ENCODE measurements at places on chromosomes 3 and 15.

- peak; percentile 31 for DNase-seq
Measured at GRCh38 chr3:169146179-169146665, 517.3 kb downstream of the MECOM start.

DNA sequence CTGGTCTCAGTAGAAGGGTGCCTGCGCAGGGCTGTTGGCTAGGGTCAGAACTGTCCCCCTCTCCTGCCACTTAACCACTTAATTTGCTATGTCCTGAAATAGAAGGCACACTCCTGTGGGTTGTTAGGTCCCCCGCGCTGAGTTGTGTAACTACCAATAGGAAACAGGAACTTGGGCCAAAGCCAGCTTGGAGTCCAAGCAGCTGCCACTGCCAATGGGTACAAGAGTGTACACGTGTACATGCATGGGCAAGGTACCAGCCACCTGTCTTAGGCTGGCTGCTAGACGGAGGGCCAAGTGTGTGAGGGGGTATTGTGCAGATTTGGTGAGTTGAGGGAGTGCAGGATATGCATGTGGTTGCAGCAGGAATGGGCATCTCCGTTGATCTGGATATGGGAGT is 29.7 kb upstream of the POLG start:
- DNase-seq = no peak

GRCh38 chr15:75069301-75069925 is 46.0 kb downstream of the PPCDC start:
- DNase-seq = no peak

DNA sequence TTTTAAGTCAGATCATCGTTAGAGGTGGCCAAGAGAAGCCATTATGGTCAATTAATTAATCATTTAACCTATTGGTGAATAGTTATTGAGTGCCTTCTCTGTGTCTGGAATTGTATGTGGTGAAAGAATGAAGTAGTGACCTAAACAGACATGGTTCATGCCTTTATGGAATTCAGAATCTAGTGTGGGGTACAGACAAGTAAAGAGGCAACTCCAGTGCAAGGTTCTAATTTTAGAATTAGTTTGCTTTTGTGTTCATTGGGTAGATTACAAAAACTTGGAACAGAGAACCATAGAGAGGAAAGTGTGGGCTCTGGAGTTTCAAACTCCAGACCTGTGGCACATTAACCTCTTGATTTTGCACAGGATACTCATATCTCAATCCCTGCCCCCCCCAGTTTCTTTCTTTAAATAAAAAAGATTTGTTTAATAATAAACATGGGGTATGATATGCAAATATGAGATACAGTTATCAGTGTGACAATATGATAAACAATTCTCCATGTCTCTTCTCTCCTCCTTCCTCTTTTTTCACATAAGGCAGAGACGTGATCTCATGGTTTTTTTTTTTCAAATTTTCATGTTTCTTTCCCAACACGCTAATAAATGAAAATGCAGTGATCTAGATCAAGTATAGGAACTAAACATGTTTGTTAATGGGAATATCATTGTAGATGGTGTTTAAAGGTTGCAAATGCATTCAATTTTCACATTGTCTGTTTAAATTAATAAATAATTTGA is 117.9 kb downstream of the MITF start:
- DNase-seq = no peak

GRCh38 chr3:126102530-126102951 is 18.6 kb upstream of the SLC41A3 start:
- no peak for DNase-seq

Measured in neural crest cell (in vitro differentiated cells).